Left kidney (tissue), 8 donors: ENCODE measurements at places on chromosomes 6 and 20. TPM values are rescaled to one million over a fixed set of nuclear protein-coding genes. Genes with fewer than 3 reads are reported as not detected.
A peak's percentile ranks its signal among the peaks of the same experiment; 100 is the strongest.

DNA sequence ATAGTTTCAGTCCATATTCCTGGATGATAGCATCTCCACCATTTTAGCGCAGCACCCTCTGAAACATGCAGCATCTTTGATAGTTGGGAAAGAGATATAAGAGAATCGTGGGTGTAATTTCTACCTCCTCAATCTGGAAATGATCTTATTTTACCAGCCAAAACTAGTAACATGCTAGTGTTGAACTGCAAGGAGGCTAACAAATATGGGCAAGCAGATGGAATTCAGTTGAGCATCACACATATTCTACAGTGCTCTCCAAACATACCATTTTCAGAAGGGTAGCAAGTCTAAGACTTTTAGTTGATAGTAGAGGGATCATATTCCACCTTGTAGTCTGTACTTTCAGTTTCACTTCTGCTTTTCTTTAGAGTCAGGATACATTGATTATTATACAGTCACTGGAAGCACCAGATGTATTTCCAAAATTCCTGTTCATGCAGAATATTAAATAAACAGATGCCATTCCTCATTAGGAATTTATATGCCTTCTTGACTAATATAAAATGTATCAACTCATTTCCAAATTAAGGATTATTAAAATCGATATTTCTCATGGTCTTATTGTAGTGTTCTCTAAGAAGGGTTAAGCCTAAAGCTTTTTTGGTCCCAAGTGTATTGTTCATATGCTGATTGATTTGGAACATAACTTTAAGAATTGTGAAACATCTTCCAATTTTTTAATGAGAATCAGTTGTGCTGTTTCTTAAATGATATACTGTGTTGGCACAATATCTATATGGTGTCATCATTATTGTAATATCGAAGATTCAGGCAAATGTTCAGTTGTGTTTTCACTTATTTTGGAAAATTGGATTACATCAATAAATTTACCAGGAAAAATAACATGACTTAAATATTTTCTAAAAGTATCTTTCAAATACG is 362.0 kb downstream of the CENPW start:
- no peak for DNase-seq

DNA sequence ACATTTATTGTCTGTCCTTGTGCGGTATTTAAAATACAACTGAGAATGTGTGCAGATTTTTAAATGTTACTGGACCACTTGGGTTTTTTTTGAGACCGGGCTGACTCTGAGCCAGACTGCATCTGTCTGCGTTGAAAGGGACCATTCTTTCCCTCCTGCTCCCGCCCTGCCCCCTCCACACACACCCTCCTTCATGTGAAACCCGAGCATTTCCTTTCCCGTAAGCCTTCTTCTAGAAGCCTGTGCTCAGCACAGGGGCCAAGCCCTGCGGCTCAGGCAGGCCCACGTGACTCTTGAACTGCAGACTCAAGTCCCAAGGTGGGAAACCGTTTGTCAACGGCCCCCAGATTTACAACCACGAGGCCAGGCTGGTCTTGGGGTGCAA is 82.7 kb upstream of the FOXC1 start:
- DNase-seq = peak; percentile 73

- no peak for DNase-seq
These were observed 23.2 kb downstream of the ID4 start for GRCh38 chr6:19860235-19860877.

DNA sequence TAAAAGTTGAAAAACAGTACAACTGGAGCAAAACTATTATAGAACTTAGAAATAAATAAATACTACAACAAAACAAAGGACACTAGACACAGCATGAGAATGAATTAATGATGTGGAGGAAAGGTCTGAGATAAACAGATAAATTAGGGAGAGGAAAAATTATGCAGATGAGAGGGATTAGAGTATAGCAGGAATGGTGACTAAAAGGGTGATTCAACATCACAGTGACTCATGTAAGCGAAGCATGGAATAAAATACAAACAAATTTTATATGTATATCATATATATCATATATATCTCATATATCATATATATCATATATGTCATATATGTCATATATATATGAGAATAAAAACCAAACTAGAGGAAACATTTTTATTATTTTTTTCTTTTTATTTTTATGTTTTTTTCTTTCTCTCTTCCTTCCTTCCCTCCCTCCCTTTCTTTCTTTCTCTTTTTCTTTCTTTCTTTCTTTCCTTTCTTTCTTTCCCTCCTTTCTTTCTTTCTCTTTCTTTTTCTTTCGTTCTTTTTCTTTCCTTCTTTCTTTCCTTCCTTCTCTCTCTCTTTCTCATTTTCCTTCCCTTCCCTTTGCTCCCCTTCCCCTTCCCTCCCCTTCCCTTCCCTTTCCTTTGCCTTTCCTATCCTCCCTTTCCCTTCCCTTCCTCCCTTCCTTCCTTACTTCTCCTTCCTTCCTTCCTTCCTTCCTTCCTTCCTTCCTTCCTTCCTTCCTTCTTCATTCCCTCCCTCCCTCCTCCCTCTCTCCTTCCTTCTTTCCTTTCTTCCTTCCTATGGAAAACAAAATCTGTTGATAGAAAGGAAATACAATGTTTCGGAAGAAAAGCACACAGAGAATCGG is 1014.6 kb downstream of the GRIK2 start:
- no peak for DNase-seq

Gene MLN
- 2.1 TPM for polyA plus RNA-seq
